Fibroblast of lung (primary cell): ENCODE measurements at places on chromosomes 16 and 17. TPM values are rescaled to one million over a fixed set of nuclear protein-coding genes. Genes with fewer than 3 reads are reported as not detected.

Gene HEXIM2
- 12.8 and 18.7 TPM in 2 replicates for total RNA-seq

Gene CES5A
- total RNA-seq: not detected in 2 replicates

Gene OR1D5
- total RNA-seq: not detected in 2 replicates

Gene TEX14
- under 0.01 TPM in 2 replicates for total RNA-seq

Gene CDRT4
- 0.77 and 2.3 TPM in 2 replicates for total RNA-seq

Gene IRX5
- total RNA-seq: under 0.01 and 0.17 TPM in 2 replicates

Gene NOXO1
- total RNA-seq: under 0.01 TPM in 1 of 2 replicates, not detected in the other

Gene NPIPA3
- total RNA-seq: 0.77 and 4.6 TPM in 2 replicates

Gene RCVRN
- not detected in 2 replicates for total RNA-seq

Gene CCNF
- total RNA-seq: 3.6 and 7.3 TPM in 2 replicates

Gene CHAD
- total RNA-seq: not detected in 2 replicates

DNA sequence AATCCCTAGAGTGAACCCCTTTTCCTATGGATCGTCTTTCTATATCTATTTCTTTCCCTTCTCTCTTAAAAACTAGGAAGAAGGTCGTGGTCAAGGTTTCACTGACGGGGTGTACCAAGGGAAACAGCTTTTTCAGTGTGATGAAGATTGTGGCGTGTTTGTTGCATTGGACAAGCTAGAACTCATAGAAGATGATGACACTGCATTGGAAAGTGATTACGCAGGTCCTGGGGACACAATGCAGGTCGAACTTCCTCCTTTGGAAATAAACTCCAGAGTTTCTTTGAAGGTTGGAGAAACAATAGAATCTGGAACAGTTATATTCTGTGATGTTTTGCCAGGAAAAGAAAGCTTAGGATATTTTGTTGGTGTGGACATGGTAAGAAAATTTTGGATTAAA is 9.6 kb downstream of the CYLD start:
- no peak overlapping the region for H3K27ac ChIP-seq
- H3K36me3 ChIP-seq: no peaks in the 10 kb centered on the region
- H3K4me1 ChIP-seq: no peaks in the 10 kb centered on the region
- DNase-seq: no peak
- no peak overlapping the region for H3K4me3 ChIP-seq
- H3K27me3 ChIP-seq: no peaks in the 10 kb centered on the region

GRCh38 chr17:82200743-82201497 is 11.7 kb downstream of the CCDC57 start:
- H3K27ac ChIP-seq: no peak overlapping the region
- no peak overlapping the region for H3K4me3 ChIP-seq
- H3K36me3 ChIP-seq: peaks cover 4% of the 10 kb centered on the region
- H3K27me3 ChIP-seq: no peaks in the 10 kb centered on the region
- H3K4me1 ChIP-seq: peaks cover 11% of the 10 kb centered on the region

- H3K4me1 ChIP-seq: peaks cover 48% of the 10 kb centered on the region
- H3K36me3 ChIP-seq: peaks cover 2% of the 10 kb centered on the region
- H3K27me3 ChIP-seq: no peaks in the 10 kb centered on the region
- DNase-seq: peak; percentile 93
- H3K27ac ChIP-seq: peak overlapping the region; percentile 91
- H3K4me3 ChIP-seq: peak overlapping the region; percentile 66
Observed at GRCh38 chr17:77374170-77374936, 233.6 kb downstream of the SEC14L1 start.

- no peak overlapping the region for H3K4me3 ChIP-seq
- peaks cover 2% of the 10 kb centered on the region for H3K4me1 ChIP-seq
- DNase-seq: no peak
- H3K36me3 ChIP-seq: no peaks in the 10 kb centered on the region
- no peaks in the 10 kb centered on the region for H3K27me3 ChIP-seq
Observed at GRCh38 chr17:73187203-73187769, 5.6 kb upstream of the COG1 start.

DNA sequence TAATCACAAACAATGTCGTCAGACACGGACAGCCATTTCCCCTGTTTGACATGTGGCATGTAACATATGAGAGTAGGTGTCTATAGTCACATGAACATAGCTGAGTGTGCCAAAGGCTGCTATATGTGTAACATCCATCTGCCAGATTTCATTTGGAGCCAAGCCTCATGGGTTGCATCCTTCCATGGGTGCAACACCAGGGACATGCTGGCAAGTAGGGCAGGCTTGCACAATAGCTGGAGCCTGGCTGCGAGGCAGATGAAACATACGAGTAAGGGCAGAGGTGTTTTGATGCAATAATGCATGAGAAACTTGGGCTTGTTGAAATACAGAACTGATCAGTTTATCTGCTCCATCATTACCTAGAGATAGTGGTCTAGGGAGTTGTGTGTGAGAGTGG is 9.0 kb upstream of the ZNF689 start:
- no peaks in the 10 kb centered on the region for H3K36me3 ChIP-seq
- H3K27ac ChIP-seq: no peak overlapping the region
- peak; percentile 32 for DNase-seq
- H3K4me1 ChIP-seq: no peaks in the 10 kb centered on the region
- H3K27me3 ChIP-seq: peaks cover 12% of the 10 kb centered on the region
- H3K4me3 ChIP-seq: no peak overlapping the region

DNA sequence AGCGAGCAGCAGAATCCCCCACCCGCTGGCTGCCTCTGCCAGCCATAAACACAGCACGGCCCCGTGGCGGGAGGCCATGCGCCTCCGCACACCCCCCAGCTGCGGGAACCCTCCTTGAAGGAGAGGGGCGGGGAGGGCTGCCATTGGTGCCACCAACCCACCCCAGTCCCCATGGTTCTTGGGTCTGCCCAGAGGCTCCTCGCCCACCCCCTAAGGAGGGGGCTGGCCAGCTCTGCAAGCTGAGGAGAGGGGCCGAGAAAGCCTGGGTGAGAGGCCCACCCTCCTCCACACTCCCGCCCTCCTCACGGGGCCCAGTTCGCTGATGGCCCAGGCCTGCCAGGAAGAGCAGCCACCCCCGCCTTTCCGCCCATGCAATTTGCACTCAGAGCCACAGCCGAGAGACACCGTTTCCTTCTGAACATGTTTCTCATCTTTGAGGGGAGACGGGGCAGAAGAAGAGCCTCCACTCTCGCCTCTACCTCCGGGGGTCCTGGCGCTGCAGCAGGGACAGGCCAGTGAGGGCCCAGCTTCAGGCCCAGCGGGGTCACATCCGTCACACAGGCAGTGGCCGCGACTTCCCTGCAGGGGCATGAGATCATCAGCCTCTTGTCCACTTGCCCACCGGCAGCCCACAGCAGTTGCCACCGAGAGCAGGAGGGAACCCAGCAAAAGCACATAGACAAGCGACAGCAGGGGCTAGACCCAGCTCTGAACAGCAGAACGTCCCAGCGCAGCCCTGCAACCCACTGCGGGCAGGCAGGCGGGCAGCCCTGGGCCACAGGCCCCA is 23.0 kb downstream of the KATNB1 start:
- no peak overlapping the region for H3K27ac ChIP-seq
- DNase-seq: no peak
- peaks cover 17% of the 10 kb centered on the region for H3K36me3 ChIP-seq
- H3K27me3 ChIP-seq: no peaks in the 10 kb centered on the region
- no peaks in the 10 kb centered on the region for H3K4me1 ChIP-seq

DNA sequence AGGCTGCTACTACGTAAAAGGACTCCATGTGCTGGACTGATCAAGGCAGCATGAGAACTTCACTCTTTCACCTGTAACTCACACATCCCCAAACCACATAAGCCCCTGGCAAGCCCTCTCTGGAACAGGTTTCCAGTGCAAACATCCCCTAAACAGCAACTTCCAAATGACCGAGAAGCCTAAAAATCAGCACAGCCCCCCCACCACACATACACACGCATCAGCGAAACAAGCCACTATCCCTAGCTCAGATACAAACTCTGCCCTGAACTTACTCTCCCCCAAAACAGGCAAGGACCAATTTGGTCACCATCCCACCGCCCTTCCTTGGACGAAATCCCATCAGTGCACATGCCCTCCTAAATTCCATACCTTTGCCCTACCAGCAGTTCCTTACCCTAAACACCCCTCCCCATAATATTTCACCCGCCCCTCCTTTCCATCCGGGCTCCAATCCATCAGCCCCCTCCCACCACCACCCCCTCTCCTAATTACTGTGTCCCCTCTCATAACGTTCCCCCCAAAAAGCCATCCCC is 735 bp downstream of the LSM12 start:
- H3K27me3 ChIP-seq: no peaks in the 10 kb centered on the region
- H3K4me3 ChIP-seq: peak overlapping the region; percentile 90
- peak overlapping the region; percentile 95 for H3K27ac ChIP-seq
- peaks cover 6% of the 10 kb centered on the region for H3K4me1 ChIP-seq
- no peak for DNase-seq
- peaks cover 10% of the 10 kb centered on the region for H3K36me3 ChIP-seq

DNA sequence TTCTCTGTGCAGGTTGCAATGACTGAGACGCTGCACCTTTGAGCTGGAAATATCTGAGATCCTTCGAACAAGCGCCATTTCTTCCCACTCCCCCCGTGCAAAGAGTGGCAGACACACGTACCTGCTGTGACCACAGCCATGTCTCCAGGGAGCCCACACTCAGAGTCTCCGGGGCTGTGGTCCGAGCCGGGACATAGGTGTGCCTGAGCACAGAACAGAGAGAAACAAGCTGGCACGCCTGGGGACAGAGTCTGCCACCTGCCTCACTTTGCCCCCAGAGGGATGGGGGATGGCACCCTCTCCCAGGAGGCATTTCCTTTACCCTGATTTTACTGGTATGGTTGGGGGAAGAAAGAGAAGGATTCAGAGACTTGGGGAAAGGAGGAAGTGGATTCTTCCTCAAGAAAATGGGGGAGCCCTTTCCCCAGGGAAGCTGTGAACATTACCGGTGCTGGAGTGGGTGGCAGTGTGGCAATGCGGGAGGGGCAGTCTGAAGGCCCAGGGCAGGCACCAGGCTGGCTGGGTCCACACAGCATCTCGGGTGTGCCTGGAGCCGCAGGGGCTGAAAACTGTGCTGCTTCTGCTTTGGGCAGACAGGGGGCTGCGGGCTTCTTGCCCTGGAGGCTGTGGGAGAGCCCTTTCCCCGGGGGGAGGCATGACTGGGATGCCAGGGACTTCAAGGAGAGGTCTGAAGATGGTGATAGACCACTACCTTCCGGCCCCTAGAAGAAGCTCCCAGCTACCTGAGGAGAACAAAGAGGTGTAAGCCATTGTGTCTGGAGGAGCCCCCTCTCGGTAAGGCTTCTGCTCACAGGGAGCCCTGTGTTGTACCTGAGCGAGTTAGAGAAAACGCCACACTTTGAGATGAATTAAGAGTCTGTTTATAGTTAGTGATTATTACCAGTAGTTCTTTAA is 6.6 kb upstream of the PIK3R6 start:
- H3K4me3 ChIP-seq: no peak overlapping the region
- no peaks in the 10 kb centered on the region for H3K4me1 ChIP-seq
- DNase-seq: no peak
- peaks cover 3% of the 10 kb centered on the region for H3K27me3 ChIP-seq
- H3K27ac ChIP-seq: no peak overlapping the region

DNA sequence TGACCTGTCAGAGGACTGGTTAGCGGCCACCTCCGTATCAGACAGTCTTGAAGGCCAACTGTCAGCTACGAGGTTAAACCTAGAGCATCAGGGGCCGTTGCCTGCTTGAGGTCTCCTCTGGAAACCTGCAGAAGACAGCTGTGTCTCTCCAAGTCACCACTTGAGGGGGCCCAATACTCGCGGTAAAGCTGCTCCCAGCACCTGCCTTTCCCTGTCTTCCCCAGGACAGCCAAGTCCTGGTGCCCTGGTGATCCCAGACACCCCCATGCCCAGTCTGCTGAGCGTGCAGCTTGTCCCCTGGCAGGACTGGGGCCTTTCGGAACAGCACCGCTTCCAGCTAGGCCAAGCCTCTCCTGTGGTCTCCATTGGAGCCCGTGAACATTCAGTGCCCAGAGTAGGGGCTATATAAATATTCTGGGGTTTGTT is 80.1 kb downstream of the DNAH17 start:
- H3K27me3 ChIP-seq: no peaks in the 10 kb centered on the region
- no peak overlapping the region for H3K4me3 ChIP-seq
- peak; percentile 73 for DNase-seq

DNA sequence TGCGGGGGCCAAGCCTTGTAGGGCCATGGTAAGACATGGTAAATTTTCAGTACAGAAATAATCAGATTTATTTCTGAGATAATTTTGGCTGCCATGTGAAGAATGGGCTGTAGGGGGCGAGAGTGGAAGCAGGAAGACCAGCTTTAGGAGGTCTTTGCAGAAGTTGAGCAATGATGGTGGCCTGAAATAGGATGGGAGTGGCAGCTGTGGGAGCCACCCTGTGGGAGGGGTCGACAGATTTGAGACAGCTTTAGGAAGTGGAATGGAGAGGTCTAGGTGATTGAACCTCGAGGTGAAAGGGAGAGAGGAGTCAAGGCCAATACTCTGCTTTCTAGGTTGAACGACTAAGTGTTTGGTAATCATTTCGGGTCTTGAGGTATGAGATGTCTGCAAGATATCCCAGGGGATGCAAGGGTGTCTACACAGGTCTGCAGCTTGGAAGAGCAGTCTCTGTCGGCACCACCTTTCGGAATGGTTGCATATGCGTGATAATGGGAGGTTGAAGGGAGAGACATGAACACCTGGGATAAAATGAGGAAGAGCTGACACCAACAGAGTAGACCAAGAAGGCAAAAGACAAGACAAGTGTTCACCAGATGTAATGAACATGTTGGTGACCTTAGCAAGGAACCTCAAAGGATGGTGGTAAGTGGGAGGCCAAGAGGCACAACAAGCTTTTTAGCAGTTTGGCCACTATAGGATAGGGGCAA is 4.2 kb upstream of the ATXN7L3 start:
- H3K27me3 ChIP-seq: no peaks in the 10 kb centered on the region
- H3K36me3 ChIP-seq: peaks cover 11% of the 10 kb centered on the region
- no peak overlapping the region for H3K4me3 ChIP-seq
- peak; percentile 72 for DNase-seq
- H3K4me1 ChIP-seq: peaks cover 31% of the 10 kb centered on the region
- peak overlapping the region; percentile 6 for H3K27ac ChIP-seq
